IMR-90 (cell line): ENCODE measurements at places on chromosomes 6 and 20. TPM values are rescaled to one million over a fixed set of nuclear protein-coding genes. Genes with fewer than 3 reads are reported as not detected.

DNA sequence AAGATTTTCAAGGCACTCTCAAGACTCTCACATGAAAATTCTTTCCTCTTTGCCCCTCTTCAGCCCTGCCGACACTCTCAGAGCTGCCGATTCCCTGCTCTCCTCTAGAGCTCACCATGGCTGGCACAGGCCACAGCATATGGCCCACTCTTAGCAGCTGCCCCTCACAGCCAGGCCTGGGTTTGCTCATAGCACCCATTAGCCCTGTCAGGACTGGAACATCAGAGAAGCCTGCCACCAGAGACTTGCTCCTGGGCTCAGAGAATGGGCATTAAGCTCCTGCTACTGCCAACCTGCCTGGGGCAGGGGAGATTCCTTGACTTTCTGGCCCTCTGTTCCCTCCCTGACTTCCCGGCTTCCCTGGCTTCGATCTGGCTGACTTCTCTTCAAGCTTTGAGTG, 96.7 kb downstream of the LRFN2 start:
- no peaks in the 10 kb centered on the region for H3K27me3 ChIP-seq
- no peak overlapping the region for H3K27ac ChIP-seq
- H3K4me1 ChIP-seq = no peaks in the 10 kb centered on the region
- no peaks in the 10 kb centered on the region for H3K36me3 ChIP-seq
- no peak for DNase-seq
- H3K4me3 ChIP-seq = no peak overlapping the region

SPATS1 gene
- total RNA-seq = not detected in 2 replicates

DNA sequence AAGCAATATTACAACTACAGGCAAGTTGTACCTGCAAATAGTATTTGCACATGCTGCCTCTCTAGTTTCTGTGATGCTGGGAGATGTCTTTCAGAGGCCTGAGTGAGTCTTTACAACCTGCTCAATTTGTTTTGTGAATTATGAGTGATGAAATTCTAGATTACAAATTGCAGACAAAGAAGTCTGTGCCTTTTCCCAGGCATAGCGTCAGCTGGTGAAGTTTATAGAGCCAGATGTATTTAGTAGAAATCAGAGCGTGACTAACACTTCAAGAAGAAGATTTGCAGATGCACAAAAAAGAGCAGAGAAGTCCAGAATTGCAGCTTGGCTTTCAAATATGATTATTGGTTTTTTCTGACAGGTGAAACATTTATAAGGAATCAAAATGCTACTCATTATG, 289.9 kb downstream of the PLCB1 start:
- no peaks in the 10 kb centered on the region for H3K27me3 ChIP-seq
- DNase-seq = peak; percentile 51
- no peak overlapping the region for H3K27ac ChIP-seq
- no peaks in the 10 kb centered on the region for H3K36me3 ChIP-seq
- H3K4me1 ChIP-seq = peaks cover 6% of the 10 kb centered on the region; the same call in 1 of the 2 replicates

DNA sequence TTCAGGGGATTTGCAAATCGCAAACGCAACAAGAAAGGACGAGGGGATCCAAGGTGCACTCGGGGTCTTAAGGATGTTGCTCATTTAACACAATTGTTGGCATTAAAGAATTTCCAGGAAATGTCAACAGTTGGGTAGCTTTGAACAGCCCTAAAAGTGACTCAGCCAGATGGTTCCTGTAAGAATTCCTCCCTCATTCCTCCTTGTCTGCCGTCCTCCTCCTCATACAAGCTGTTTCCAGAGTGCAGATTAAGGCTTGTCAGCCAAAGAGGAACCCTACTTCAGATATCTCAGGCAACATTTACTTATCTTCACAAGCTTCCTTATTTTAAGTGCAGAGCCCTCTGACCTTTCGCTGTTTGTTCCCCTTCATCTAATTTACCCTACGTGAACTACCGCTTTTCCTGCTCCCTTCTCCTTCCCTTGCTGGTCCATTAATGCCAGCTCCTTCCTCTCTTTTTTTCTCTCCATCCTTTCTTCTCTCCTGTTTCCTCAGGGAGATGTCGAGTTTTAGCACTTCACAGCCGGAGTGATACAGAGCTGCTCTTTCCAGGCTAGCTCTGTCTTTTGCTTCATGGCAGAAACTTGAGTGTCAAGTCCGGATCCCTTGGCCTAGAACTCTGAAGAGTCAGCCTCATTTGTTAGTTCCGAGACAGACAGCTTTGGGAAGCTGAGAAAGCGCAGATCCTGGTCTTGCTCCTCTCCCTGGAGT, 26.1 kb upstream of the TBC1D7 start:
- H3K4me1 ChIP-seq = peaks cover 23% of the 10 kb centered on the region
- H3K36me3 ChIP-seq = no peaks in the 10 kb centered on the region
- H3K4me3 ChIP-seq = no peak overlapping the region
- peak; percentile 81 for DNase-seq
- H3K27ac ChIP-seq = peak overlapping the region; percentile 88

DNA sequence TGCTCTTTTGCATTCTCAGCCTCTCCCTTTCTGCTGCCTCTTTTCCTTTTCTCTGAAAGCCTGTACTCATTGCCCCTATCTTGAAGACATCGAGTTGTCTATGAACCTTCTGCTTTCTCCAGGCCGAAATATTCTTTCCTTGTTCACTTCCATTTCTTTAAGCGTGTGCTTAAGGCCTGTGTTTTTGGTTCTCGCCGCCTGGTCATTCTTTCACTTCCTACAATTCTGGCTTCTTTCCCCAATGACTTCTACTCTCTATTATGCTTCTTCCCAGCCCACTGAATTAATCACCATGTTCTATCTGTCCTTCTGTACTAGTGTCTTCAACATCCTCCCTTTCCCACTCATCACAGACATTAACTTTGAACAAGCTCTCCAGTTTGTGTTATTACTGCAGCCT, 69.6 kb downstream of the C6orf52 start:
- no peaks in the 10 kb centered on the region for H3K4me1 ChIP-seq
- H3K4me3 ChIP-seq = no peak overlapping the region
- no peak for DNase-seq
- H3K36me3 ChIP-seq = no peaks in the 10 kb centered on the region

PCK1 gene
- not detected in 2 replicates for total RNA-seq

DNA sequence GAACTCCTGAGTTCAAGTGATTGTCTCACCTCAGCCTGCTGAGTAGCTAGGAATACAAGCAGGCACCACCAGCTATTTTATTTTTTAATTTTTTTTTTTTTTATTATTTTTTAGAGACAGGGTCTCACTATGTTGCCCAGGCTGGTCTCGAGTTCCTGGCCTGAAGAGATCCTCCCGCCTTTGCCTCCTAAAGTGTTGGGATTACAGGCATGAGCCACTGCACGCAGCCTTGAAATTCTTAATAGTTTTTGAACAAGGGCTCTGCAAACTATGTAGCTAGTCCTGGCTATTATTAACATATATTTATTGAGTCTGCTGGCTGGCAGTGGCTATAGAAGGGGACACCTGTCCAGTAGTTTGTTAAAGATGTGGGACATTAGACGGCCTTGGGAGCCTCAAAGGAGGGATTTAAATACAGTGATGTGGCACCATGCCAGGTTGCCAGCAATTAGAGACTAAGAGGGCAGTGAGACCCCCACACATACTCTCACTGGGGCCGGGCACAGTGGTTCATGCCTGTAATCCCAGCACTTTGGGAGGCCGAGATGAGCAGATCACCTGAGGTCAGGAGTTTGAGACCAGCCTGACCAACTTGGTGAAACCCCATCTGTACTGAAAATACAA, 21.1 kb upstream of the TAF8 start:
- no peak for DNase-seq
- H3K27ac ChIP-seq = no peak overlapping the region

CALHM6 gene
- 0.72 and 0.83 TPM in 2 replicates for total RNA-seq

SYCP2 gene
- total RNA-seq = 0.18 and 0.56 TPM in 2 replicates

- H3K4me1 ChIP-seq = peaks cover 2% of the 10 kb centered on the region; the same call in 1 of the 2 replicates
- H3K27me3 ChIP-seq = no peaks in the 10 kb centered on the region
- H3K27ac ChIP-seq = no peak overlapping the region
- H3K36me3 ChIP-seq = no peaks in the 10 kb centered on the region
Observed at GRCh38 chr6:112701201-112701600, 354.1 kb downstream of the RFPL4B start.

- no peaks in the 10 kb centered on the region for H3K27me3 ChIP-seq
- no peaks in the 10 kb centered on the region for H3K36me3 ChIP-seq
- peaks cover 6% of the 10 kb centered on the region for H3K4me1 ChIP-seq
Observed at GRCh38 chr6:157511682-157512381, 130.8 kb downstream of the ZDHHC14 start.

GRCh38 chr20:19451923-19452295, 239.5 kb downstream of the SLC24A3 start:
- H3K36me3 ChIP-seq = no peaks in the 10 kb centered on the region
- no peaks in the 10 kb centered on the region for H3K4me1 ChIP-seq
- no peak overlapping the region for H3K4me3 ChIP-seq
- no peak overlapping the region for H3K27ac ChIP-seq
- no peak for DNase-seq
- no peaks in the 10 kb centered on the region for H3K27me3 ChIP-seq

MED20 gene
- 35.6 and 38.2 TPM in 2 replicates for total RNA-seq

- no peaks in the 10 kb centered on the region for H3K36me3 ChIP-seq
- no peak overlapping the region for H3K27ac ChIP-seq
- DNase-seq = no peak
- no peak overlapping the region for H3K4me3 ChIP-seq
Observed at GRCh38 chr20:39082622-39083398, 120.7 kb downstream of the DHX35 start.

- peaks cover 6% of the 10 kb centered on the region; the same call in 1 of the 2 replicates for H3K4me1 ChIP-seq
- H3K36me3 ChIP-seq = no peaks in the 10 kb centered on the region
- H3K27ac ChIP-seq = no peak overlapping the region
- no peak for DNase-seq
- no peak overlapping the region for H3K4me3 ChIP-seq
Observed at GRCh38 chr20:835608-836045, 2.1 kb downstream of the FAM110A start.

GABRR1 gene
- total RNA-seq = not detected in 2 replicates

- H3K27ac ChIP-seq = no peak overlapping the region
- peaks cover 2% of the 10 kb centered on the region; the same call in 1 of the 2 replicates for H3K4me1 ChIP-seq
- DNase-seq = no peak
- no peaks in the 10 kb centered on the region for H3K27me3 ChIP-seq
- no peak overlapping the region for H3K4me3 ChIP-seq
Observed at GRCh38 chr6:1884313-1884712, 274.6 kb downstream of the FOXC1 start.

GRCh38 chr20:8427419-8428040, 295.5 kb downstream of the PLCB1 start:
- H3K27me3 ChIP-seq = no peaks in the 10 kb centered on the region
- H3K4me1 ChIP-seq = peaks cover 6% of the 10 kb centered on the region; the same call in 1 of the 2 replicates
- H3K36me3 ChIP-seq = no peaks in the 10 kb centered on the region
- H3K4me3 ChIP-seq = no peak overlapping the region
- H3K27ac ChIP-seq = no peak overlapping the region
